H1 (cell line): ENCODE measurements at places on chromosomes 6 and 20.

DNA sequence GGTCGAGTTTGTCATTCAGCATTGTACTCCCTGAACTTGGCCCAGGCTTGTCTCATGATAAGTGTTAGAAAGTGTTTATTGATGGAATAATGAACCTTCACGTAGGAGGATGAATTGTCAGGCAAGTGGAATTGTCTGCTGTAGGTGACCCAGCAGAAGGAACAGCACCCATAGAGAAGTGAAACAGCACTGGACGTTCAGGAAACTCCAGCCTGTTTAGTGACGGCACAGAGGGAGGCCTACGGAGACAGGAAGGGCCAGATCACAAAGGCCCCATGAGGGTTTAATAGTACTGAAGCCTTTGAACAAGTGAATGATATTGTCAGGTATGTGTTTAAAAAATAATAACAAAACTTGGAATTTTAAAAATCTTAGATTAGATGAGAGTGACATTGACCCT lies 2.9 kb downstream of the STX11 start:
- DNase-seq, result no peak

GRCh38 chr20:1660246-1660645 lies 2.7 kb upstream of the SIRPG start:
- no peak for DNase-seq

DNA sequence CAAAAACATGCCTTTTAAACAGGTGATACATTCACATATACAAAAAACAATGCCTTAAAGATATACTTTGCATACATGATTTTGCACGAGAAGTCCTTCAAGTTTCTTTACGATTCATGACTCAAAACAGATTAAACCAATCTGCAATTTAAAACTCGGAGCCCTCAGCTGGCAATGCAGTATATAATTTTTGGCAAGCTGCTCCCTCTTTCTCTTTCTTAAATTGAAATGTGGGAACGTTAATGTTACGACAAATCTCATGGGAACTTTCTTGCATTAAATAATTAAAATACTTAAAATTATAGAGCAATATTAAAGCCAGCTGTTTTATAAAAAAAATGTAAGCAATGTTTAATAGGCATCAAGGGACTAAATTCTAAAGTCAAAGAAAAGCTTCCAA lies 334.6 kb downstream of the ESR1 start:
- DNase-seq, result no peak

GRCh38 chr20:45983279-45983743 lies 11.3 kb upstream of the ZNF335 start:
- DNase-seq, result no peak

- no peak for DNase-seq
Observed at GRCh38 chr20:41818991-41819390, 200.8 kb upstream of the CHD6 start.

DNA sequence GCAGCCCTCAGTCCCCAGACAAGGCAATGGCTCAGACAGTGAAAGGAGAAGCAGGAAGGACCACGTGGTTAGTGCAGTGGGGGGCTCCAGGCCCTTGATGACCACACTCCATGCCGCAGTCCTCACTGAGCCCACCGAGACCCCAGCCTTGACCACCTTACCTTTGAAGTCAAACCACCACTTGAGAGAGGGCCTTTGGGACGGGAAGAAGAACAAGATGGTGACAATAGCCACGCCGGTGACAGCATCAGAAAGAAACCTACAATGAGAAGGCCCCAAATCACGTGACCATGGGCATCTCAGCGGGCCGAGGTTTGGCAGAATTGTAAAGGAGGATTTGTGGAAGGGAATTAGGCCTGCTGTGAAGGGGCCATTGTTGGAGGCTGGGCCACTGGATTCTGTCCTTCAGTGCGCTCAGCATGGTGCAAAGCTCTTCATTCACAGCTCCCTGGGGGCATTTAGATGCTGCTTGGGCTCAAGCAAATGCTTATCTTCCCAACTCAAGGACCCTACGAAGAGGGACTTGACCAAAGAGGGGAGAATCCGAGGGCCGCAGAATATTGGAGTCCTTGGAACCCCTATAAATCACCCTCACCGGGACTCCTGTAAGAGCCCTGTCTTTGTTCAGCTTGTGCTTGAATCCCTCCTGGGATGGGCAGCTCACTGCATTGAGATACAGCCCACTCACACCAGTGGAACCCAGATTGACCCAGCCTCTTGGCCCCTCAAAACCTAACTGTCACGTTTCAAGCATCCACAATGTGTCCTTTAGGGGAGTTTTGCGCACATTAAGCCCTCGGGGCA lies 33.2 kb upstream of the OCSTAMP start:
- DNase-seq, result peak; percentile 80

GRCh38 chr20:3209257-3209945 lies at the start of gene ITPA:
Gene ITPA, plus strand, starts transcription at chr20:3209498. Its CDS starts 54 bp downstream, at chr20:3209552.
- peak; percentile 77 for DNase-seq

- no peak for DNase-seq
Observed at GRCh38 chr6:131331873-131332781, 196.9 kb downstream of the AKAP7 start.

DNA sequence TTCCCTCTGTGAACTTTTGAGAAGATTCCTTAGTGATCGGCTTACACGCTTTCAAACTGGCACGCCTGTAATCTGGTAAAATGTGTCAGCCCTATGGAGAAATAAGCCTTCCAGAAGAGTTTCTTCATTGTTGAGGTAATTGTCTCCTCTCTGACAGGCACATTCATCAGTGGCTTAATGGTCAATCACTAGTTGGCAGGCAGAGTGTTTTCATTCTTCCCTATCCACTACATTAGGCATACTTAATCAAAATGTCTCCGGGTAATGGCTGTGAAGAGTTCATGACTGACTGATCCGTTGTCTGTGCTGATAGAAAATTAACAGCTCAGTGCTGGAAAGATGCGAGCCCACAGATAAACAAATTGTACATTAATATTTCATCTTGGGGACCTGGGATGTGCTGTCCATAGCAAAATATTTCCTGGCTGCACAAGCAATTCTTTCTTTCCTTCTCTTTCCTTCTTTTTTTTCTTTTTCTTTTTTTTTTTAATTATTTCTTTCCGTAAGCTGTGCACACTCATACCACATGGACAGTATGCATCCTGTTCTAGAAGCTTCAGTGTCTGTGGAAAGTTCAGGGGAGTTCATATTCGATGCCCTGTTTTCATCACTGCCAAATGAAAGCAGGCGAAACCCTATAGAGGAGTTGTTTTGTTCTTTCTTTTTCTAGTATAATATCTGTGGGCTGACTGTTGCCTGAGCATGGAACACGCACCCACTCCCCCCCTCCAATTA lies 31.4 kb downstream of the TSHZ2 start:
- DNase-seq, result no peak

- DNase-seq, result no peak
Observed at GRCh38 chr6:170147832-170148708, 142.8 kb downstream of the DLL1 start.

DNA sequence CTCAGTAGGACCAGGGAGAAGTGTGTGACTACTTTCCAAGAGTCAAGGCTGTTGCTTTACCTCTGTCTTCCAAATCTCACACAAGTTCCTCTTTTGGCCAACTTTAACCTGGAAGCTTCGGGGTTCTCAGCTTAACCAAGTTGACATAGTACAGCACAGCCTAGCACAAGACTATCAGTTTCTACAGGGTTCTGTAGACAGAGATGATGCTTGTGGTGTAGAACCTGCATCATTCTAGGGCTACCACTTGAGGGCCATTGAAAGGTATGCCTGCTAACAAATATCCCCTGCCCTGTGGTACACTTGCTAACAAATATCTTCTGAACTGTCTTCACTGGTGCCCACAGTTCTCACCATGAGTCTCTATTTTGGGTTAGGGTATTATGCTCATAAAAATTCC lies 62.0 kb upstream of the MAP3K7 start:
- no peak for DNase-seq

DNA sequence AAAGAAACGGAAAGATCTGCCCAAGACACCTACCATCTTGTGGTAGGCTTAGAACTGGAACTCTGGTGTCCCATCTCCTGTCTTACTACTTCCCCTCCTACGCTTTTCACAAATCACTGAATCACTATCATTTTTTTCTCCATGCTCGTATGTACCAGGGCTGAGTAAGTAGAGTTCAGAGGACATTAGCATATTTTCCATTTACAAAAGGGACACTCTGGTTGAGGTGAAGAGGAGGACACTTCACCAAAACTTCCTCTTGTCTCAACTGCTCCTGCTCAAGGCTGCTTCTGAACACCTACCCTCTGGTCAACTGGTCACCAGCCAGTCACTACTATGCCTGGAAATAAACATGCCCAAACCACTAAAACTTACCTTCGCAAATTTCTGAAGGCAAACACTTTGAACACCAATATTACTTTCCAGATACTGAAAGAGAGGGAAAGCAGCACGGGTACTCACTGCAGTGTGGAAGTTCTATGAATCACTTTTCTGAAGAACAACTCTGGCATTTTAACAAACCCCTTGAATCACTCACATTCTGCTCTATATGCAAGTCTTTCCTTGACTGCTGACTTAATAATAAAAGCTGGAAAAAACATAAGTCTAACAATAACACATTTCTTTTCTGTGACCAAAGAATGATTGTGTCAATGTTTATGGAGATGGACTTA lies 123.3 kb downstream of the INSM1 start:
- DNase-seq, result no peak

DNA sequence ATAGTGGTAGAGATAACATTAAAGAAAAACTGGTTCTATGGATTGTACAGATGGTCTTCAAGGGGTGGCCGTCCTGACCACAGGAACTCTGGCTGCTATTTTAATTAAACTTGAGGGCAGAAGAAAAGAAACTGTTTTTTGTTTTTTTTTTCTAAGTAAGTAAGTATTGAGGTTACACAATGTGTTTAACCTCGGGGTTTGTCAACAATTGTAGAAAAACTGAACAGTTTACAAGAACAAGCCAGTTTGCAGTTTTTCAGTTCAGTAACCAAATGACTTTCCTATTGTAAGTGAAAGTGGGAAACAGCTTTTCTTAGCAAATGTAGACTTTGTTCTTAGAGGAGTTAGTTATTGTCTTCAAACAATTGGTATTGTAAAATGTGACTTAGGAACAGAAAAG lies 77.0 kb downstream of the PLCB1 start:
- no peak for DNase-seq

- no peak for DNase-seq
Observed at GRCh38 chr6:143321491-143322086, 128.9 kb downstream of the ADAT2 start.

- no peak for DNase-seq
Observed at GRCh38 chr6:20370393-20370792, 31.3 kb upstream of the E2F3 start.

DNA sequence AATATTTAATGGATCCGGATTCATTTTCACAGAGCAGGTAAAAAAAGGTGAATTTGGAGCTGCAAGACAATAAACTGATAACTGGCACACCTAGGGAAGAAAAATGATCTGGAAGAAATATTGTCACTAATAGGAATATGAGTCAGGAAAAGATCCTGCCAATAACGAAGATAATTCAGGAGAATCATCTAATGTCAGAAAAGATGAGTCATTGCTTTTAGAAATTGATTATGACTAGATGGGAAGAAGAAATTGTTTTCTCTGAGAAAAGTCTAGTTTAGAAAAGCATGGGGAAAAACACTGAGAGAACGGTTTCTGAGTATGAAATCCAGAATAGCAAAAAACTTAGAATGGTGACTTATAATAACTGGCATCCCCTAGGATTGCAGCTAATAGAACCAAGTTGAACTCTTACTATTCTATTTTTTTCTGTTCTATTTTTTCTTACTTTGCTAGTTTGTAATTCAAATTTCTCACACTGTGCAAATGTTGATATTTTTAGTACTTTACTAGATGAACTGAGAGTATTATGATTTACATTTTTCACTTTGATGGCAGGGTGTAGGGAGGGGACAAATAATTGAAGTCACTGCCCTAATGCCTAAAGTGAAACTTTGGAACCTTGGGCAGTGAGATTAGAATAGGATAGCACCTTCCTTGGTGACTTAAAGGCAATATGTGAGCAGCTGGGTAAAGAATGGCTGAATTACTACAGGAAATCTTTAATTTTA lies 38.2 kb upstream of the SUPT3H start:
- no peak for DNase-seq

- no peak for DNase-seq
Observed at GRCh38 chr6:14177413-14178082, 60.0 kb downstream of the CD83 start.
